ENCODE measurements at places on chromosomes 3 and 15. TPM values are rescaled to one million over a fixed set of nuclear protein-coding genes. Genes with fewer than 3 reads are reported as not detected.

Gene HTD2
- 9.9 TPM for total RNA-seq

Gene HRG
- 931 TPM for total RNA-seq

Gene RTP3
- 28.9 TPM for total RNA-seq

Gene ACTC1
- total RNA-seq = 0.93 TPM

- no peaks in the 10 kb centered on the region for H3K36me3 ChIP-seq
- H3K27me3 ChIP-seq = no peaks in the 10 kb centered on the region
- H3K4me3 ChIP-seq = no peak overlapping the region
- no peak overlapping the region for H3K27ac ChIP-seq
- no peak for DNase-seq
Measured at GRCh38 chr15:70617076-70617910, 146.1 kb downstream of the UACA start.

- H3K36me3 ChIP-seq = no peaks in the 10 kb centered on the region
- no peak overlapping the region for H3K4me3 ChIP-seq
- H3K4me1 ChIP-seq = no peaks in the 10 kb centered on the region
- DNase-seq = no peak
- H3K27ac ChIP-seq = no peak overlapping the region
Measured at GRCh38 chr3:175869404-175869803, 1010.3 kb downstream of the NAALADL2 start.

GRCh38 chr3:16520970-16521881, 7.7 kb upstream of the RFTN1 start:
- H3K27me3 ChIP-seq = no peaks in the 10 kb centered on the region
- no peak overlapping the region for H3K4me3 ChIP-seq
- no peak for DNase-seq
- H3K36me3 ChIP-seq = no peaks in the 10 kb centered on the region

DNA sequence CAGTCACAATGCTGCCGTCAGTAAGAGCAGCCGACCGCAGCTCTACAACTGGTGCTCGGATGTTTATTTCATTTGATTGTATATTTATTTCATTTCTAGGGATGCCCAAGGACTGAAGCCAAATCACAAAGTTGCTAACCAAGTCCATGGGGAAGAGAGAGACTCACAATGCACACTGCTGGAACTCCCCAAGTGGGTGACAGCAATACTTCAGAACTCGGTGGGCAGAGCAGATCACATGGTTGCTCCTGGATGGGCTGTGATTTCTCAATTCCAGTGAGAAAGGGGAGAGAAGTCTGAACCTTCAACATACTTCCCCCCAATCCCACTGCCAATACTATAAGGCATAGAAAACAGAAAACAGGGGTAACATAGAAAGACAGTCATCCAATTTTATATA, 265.8 kb upstream of the WNT5A start:
- H3K4me1 ChIP-seq = no peaks in the 10 kb centered on the region
- H3K27me3 ChIP-seq = no peaks in the 10 kb centered on the region
- DNase-seq = no peak
- no peak overlapping the region for H3K4me3 ChIP-seq
- H3K36me3 ChIP-seq = no peaks in the 10 kb centered on the region
- no peak overlapping the region for H3K27ac ChIP-seq

- H3K4me1 ChIP-seq = no peaks in the 10 kb centered on the region
- no peak overlapping the region for H3K4me3 ChIP-seq
- no peaks in the 10 kb centered on the region for H3K27me3 ChIP-seq
- no peaks in the 10 kb centered on the region for H3K36me3 ChIP-seq
- H3K27ac ChIP-seq = no peak overlapping the region
Measured at GRCh38 chr3:59895972-59896371, 846.1 kb upstream of the CFAP20DC start.

GRCh38 chr3:16248556-16248955, 16.2 kb downstream of the DPH3 start:
- no peak overlapping the region for H3K4me3 ChIP-seq
- no peaks in the 10 kb centered on the region for H3K36me3 ChIP-seq
- no peaks in the 10 kb centered on the region for H3K27me3 ChIP-seq

DNA sequence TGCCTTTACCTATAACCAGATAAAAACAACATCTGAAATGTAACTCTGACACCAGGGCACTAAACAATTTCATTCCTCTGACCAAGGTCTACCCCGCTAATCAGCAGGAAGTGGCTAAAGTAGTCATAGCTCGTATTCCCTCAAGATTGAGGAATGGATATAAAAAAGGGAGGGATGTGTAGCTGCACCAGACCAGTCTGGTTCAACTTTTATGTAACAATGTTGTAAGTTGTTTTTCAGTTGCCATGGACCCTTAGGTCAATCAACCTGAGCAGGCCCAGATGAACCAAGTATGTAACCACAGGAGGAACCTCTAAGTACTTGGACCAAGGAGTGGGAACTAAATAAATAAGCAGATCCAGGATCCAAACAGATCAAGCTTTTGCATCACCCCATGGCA, 28.4 kb upstream of the IFT57 start:
- no peaks in the 10 kb centered on the region for H3K4me1 ChIP-seq
- DNase-seq = no peak
- H3K27me3 ChIP-seq = no peaks in the 10 kb centered on the region

GRCh38 chr3:9238276-9238675, 11.2 kb downstream of the SRGAP3 start:
- no peak for DNase-seq
- no peaks in the 10 kb centered on the region for H3K27me3 ChIP-seq
- H3K27ac ChIP-seq = no peak overlapping the region
- H3K4me3 ChIP-seq = no peak overlapping the region

DNA sequence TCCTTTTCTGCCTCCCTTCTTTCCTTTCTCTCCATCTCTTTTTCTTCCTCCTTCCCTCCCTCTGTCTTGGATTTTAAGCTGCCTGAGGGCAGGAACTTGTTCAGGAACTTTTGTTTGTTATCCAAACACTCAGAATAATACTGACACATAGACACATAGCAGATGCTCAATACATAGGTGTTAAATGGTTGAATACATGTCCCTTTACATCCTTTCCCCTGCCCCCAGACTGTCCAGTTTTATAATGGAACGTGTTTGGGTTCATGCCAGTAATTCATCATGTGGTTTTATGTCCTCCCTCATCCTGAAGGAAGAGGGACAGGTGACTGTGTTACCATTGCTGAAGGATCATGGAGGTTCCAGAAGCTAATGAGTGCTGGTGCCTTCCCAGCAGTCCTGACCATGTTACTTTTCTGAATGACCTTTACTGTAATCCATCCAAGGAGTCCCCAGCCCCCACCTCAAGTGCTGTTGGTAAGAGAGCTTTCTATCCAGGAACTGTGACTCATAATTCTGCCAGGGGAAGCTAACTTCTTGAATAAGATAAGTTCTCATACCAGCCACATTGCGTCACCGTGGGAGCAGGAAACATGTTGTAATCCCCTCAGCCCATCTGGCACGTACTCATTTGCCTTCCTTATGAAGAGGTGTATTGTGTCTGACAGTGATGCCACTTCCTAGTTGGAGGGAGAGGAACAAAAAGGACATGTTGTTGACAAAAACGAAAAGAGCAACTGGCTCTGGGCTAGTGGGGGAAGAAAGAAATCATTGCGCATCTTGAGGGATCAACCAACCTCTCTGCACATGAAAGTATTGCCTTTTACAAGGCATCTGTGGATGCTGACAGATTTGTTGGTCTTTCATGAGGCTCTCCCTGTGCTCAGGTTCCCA, 52.4 kb downstream of the IL1RAP start:
- H3K27me3 ChIP-seq = no peaks in the 10 kb centered on the region
- peak; percentile 80 for DNase-seq
- no peak overlapping the region for H3K4me3 ChIP-seq
- H3K27ac ChIP-seq = peak overlapping the region; percentile 46
- no peaks in the 10 kb centered on the region for H3K36me3 ChIP-seq
- H3K4me1 ChIP-seq = peaks cover 28% of the 10 kb centered on the region

Measured in right lobe of liver (tissue), 6 donors.